ENCODE measurements at places on chromosomes 4 and X. TPM values are rescaled to one million over a fixed set of nuclear protein-coding genes. Genes with fewer than 3 reads are reported as not detected.

Gene N4BP2
- total RNA-seq = 6.7 TPM

Gene TBX22
- not detected for total RNA-seq

Gene SSX2B
- not detected for total RNA-seq

Gene LANCL3
- total RNA-seq = 6.9 TPM

Gene SSX5
- not detected for total RNA-seq

Gene ARHGAP10
- 8.1 TPM for total RNA-seq

DNA sequence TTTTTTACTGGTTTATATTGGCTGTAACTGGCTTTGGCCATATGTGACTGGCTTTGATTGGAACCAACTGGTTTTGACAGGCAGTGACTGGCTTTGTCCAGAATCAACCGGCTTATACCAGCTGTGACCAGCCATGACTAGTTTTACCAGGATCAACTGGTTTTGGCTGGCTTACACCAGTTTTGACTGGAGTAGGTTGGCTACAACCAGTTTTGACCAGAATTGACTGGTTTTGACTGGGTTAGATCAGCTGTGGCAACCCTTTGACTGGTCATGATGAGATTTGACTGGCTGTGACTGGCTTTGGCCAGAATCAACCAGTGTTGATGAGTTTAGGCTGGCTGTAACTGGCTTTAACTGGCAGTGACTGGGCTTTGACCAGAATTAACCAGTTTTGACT is 169.2 kb upstream of the AMOT start:
- no peak for DNase-seq

- DNase-seq = no peak
Measured at GRCh38 chr4:72107456-72107855, 75.7 kb downstream of the NPFFR2 start.

DNA sequence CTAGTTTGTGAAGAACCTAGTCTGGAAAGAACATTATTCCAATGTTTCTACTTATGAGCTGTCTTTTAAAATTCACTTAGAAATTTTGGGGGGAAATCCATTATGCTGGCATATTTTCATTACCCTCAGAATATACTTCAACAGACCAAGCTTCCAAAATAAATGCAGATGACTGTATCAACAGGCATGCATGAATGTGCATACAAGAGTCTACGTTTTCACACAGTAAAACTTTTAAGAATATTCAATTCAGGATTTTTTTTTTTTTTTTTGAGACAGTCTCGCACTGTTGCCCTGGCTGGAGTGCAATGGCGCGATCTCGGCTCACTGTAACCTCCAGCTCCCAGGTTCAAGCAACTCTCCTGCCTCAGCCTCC is 49.7 kb downstream of the ABCG2 start:
- no peak for DNase-seq

GRCh38 chr4:11232015-11232414 is 196.7 kb downstream of the HS3ST1 start:
- no peak for DNase-seq

- DNase-seq = no peak
Measured at GRCh38 chr4:72991873-72992272, 77.6 kb downstream of the COX18 start.

DNA sequence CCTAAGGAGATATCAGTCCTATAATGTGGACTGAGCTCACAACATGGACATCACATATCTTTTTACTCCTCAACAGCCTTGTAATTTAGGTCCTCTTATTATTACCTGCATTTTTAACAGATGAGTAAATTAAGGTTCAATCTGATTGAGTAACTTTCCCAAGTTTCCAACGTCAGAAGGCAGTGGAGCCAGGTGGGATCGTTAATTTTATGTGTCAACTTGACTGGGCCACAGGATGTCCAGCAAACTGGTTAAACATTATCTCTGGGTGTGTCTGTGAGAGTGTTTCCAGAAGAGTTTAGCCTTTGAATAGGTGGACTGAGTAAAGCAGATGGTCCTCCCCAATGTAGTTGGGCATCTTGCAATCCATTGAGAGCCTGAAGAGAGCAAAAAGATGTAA is 59.0 kb upstream of the SLIT2 start:
- no peak for DNase-seq

DNA sequence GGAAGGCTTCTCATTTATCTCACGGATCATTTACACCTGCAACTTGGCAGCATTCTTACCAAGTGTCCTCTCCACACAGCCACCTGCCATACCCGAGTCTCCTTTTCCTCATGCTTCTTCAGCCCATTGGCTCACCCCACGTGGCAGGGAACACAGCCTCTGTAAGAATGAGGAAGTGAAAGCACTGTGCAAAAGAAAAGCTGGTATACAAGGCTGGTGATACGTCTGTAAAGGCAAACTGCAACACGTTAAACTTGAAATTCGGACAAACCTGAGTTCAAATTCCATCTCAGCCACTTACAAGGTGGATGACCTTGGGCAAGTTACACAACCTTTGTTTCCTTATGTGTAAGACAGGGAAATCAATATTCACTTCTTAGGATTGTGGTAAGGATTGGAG is 164.0 kb upstream of the RASGEF1B start:
- peak; percentile 77 for DNase-seq

DNA sequence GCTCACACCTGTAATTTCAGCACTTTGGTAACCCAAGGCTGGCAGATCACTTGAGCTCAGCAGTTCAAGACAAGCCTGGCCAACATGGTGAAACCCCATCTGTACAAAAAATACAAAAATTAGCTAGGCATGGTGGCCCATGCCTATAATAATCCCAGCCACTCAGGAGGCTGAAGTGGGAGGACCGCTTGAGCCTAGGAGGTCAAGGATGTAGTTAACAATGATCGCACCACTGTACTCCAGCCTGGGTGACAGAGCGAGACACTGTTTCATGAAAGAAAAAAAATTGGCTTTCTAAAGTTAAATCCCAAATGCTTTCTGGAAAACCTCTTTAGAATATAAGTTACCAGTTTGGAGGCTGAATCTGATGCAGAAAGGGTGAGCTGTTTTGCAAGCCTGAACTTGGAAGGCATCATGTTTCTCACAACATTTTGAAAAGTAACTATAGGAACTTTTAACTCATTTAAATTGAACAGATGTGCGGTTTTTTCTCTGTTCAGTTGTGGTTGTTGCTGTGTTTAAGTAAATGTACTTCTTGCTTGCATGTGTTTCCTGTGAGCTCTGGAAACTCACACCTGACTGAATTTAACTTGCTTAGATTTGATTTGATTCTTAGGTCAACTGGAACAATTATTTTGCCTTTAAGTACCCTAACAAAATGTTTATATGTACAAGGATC is 39.8 kb upstream of the TMEM131L start:
- no peak for DNase-seq

DNA sequence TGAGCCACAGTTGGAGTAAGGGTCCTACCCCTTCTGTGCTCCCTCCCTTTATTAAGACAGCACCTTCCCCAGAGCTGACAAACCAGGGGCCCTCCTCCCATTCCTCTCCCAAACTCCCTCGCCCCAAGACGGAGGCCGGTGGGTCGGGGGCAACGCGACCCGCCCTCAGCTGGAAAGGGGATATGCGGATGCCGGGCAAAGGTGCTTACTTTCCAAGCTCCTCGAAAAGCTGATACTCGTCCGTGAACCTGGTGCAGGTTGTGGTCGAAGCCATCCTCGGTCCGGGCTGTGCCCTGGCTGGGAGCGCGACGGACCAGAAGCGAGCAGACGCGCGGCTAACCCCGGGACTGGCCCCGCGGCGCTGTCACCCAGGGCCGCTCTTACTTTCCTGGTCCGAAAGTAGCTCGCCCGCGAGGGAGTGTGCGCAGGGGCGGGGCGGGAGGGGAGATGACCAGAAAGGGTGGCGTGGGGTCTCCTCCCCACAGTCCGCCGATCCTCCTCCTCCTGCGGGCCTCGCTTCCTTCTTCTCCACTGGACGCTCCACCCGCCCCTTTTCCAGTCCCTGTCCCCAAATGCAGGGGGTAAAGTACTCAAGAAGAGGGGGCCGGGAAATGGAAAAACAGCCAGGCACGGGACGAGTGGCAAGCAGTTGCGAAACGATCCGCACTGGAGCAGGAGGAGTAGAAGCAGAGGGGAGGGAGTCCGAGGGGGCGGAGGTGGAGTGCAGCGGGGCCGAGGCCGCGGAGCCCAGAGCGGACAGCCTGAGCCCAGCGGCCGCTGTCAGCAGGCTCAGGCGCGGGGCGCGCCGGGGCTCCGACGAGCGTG is 531 bp downstream of the CAMK2D start:
- peak; percentile 88 for DNase-seq

DNA sequence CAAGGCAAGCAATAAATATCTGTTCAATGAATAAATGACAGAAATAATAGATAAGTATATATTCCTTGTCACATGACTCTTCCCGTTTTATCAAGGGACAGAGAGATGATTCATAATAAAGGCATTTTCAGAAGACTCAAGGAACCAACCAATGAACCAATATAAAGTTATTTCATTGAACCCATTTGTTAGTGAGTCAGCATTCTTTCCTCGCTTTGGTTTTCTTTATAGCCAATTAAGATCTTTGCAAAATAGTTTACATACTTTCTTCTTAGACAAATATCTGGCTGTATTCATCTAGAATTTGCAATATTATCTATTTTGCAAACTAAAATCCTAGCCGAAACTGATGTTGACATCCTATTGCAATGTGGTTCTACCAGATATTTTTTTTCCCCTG is 269.4 kb downstream of the IL15 start:
- DNase-seq = no peak

DNA sequence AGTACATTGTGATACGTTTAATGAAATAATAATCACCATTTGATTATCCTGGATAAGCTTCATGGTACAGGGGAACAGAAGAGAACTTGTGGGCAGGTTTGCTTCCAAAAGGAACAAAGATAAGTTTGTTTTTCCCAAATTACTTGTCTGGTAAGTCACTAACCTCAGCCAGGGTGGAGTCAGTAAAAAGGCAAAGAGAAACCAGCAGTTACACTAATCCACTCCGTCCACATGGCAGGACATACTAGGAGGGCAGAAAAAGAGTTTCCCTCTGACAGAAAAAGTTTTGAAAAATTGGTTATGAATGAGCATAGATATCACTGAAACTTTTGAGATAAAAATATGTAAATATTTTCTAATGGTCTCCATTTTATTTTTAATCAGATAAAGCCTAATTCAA is 285.9 kb downstream of the IL15 start:
- DNase-seq = no peak

GRCh38 chr4:77127215-77127614 is 29.8 kb upstream of the CCNG2 start:
- no peak for DNase-seq

GRCh38 chr4:43987331-43987944 is 461.2 kb downstream of the KCTD8 start:
- DNase-seq = no peak

- DNase-seq = no peak
Measured at GRCh38 chrX:6810776-6811175, 275.9 kb upstream of the VCX3A start.

- no peak for DNase-seq
Measured at GRCh38 chrX:23263892-23264291, 70.8 kb upstream of the PTCHD1 start.

GRCh38 chrX:80229626-80230025 is 190.6 kb upstream of the TENT5D start:
- DNase-seq = no peak

- no peak for DNase-seq
Measured at GRCh38 chr4:113809311-113809710, 47.8 kb upstream of the CAMK2D start.

DNA sequence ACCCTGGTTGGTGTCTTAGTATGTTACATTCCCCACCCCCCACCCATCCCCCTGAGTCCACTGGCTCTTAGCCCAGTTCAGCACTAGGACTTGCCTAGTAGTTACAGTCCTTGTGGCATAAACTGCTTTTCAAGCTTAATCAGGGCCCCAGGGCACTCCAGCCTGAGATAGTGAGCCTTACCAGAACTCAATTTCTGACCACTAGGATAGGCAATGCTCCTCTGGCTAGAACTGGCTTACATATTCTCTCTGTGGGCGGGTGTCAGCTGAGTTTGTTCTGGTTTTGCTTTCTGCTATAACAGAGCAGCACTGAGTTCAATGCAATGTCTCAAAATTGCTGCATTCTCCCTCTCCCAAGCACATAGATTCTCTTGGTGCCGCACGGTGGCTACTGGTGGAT is 391.4 kb upstream of the DIPK2B start:
- no peak for DNase-seq

- no peak for DNase-seq
Measured at GRCh38 chr4:29415771-29416170, 1304.4 kb upstream of the PCDH7 start.

GRCh38 chrX:149461746-149462145 is 43.4 kb downstream of the IDS start:
- DNase-seq = no peak

DNA sequence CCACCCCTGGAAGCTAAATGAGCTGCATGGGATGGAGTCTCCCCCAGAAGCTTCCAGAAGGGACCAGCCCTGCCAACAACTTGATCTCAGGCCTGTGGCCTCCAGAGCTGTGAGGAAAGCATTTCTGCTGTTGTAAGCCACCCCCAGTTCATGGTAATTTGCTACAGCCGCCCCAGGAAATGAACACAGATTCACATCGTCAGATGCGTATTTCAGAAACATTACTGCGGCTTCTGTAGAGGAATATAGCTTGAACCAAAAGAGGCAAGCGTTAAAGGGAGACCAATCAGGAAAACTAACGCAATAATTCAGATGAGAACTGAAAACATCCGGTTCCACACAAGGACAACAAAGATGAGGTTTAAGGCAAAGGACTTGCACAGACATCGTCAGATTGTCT is 128.4 kb upstream of the TBL1X start:
- DNase-seq = no peak

GRCh38 chr4:89259301-89260028 is 48.1 kb downstream of the GPRIN3 start:
- DNase-seq = no peak

DNA sequence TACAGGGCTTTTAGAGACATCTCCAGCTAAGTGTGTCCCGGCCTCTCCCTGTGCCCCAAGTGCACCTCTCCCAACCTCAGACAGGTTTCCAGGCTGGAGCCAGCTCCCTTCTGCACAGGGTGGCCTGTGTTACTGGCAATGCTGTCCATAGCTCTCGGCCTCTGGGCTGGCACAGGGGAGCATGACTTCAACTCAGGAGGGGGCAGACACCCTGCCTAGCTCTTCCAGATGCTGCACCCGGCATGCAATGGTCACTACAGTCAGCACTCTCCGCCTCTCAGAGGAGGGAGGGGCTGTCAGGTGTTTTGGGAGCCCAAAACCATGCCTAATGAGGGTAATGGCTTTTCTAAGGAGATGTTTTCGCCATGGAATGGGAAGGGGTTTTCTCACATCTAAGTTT is 2.4 kb upstream of the IRAK1 start:
- DNase-seq = no peak

DNA sequence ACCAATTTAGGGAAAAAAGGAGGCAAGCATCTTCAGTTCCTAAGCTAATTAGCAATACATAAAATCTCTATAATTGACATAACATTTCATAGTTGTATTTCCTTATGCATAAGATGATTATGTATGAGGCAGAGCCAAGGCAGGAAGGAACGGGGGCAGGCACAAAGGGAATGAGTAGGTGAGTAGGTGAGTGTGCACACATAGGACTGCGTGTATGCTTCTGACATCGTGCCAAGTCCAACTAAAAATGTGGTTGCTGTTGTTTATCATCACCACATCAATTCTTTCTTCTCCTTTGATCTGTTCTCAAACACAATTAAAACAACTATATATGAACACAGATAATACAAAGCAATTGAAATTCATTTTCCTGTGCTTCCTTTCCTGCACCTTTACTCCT is 131.2 kb downstream of the UNC5C start:
- DNase-seq = no peak

Measured in mucosa of descending colon (tissue), 3 donors.